ENCODE measurements at places on chromosomes 16 and 17.
A peak's percentile ranks its signal among the peaks of the same experiment; 100 is the strongest.

- no peak for DNase-seq
Observed at GRCh38 chr17:43628089-43628650, 33.6 kb downstream of the MEOX1 start.

GRCh38 chr17:75625813-75626486 lies 7.3 kb upstream of the SMIM5 start:
- peak; percentile 72 for DNase-seq

DNA sequence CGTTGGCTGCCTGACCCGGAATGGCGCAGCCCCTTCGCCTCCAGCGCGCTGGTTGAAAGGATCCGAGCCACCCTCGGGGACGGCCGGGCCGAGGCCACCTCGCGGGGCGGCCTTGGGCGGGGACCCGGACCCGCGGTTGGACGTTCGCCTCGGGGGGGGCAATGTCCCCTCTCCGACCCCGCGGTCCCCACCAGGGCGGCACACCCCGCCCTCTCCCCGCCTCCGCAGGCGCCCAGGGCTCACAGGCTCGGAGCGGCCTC lies 1.0 kb upstream of the SOX8 start:
- DNase-seq: no peak

GRCh38 chr17:82298538-82299421 lies 18.6 kb downstream of the CD7 start:
- no peak for DNase-seq

- DNase-seq: no peak
Observed at GRCh38 chr17:67049025-67049739, 4.8 kb downstream of the CACNG1 start.

GRCh38 chr17:5715478-5715877 lies 131.2 kb upstream of the NLRP1 start:
- DNase-seq: no peak

GRCh38 chr17:41516147-41516829 lies 2.4 kb downstream of the KRT15 start:
- no peak for DNase-seq

DNA sequence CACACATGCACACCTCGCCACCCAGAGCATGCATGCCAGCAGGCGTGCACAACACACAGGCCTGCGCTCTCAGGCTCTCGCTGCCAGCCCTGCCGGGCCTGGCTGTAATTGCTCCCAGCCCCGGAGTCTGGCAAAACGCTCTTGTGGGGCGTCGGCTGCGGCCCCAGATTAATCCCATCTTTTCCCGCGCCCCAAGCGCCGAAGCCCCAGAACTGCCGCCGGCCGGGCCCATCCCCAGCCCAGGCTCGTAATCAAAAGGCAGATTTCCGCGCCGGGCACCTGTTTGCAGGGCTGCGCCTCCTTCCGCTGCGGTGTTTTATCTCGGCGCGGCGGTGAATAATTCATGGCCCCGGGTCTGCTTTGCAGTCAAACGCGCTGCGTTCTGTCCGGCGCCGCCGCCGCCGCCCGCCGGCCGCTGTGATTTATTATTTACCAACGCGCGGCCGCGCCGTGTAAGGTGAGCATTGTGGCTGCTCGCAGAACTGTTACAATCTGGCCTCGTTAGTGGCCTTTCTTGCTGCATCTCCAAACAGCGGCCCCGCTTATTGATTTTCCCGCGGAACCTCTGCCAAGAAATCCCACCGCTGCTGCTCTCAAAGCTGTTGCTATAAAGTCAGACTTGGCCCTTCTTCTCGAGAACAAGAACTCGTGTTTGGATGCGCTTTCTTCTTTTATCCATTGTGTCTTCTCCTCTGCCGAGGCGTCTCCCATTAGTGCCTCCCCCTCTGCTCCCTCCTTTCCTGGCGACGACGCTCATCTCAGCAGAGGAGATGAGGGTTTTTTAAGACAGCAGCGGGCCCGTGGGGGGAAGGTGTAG lies 126.1 kb downstream of the IRX5 start:
- DNase-seq: peak; percentile 60

GRCh38 chr16:56910654-56911539 lies 21.0 kb upstream of the HERPUD1 start:
- no peak for DNase-seq

Measured in BE2C (cell line).